ENCODE measurements at places on chromosomes 3 and 15.

- no peak for DNase-seq
Observed at GRCh38 chr15:91632981-91633380, 220.5 kb upstream of the SLCO3A1 start.

DNA sequence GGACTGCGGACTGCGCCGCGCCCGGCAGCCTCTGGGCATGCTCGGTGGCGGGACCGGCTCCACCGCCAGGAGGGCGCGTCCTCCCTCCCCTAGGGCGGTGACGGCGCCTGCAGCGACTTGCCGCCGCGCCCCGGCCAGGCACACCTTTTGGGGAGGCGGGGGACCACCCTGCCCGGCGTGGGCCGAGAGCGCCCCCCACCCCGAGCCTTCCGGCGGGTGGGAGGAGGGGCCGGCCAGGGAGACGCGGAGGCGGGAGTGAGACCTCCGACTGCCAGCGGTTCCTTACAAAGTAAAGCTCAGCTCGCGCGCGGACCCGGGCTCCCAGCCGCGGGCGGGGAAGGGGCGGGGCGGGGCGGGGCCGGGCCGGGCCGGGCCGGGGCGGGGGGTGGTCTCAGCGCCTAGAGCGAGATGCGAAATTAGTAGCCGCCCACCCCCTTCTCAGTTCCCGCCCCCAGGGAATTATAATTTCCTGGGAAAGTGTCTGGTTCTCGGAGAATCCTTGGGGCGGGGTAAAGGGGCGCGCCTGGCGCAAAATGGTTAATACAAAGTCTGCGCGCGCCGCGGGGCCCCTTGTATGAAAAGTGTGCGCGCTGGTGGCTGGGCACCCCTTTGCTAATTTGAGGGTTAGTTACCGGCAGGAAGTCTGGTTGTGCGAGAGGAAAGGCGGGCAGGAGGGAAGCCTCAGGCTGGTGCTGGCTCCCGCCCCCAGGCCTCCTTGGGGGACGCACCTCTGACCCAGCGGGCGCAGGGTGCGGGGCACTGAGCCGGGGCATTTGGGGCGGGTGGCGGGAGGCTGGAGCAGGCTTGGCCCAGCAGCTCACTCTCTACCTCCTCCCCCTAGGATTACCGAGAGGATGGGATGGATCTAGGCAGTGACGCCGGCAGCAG lies 224.8 kb upstream of the IL12A start:
- peak; percentile 90 for DNase-seq

DNA sequence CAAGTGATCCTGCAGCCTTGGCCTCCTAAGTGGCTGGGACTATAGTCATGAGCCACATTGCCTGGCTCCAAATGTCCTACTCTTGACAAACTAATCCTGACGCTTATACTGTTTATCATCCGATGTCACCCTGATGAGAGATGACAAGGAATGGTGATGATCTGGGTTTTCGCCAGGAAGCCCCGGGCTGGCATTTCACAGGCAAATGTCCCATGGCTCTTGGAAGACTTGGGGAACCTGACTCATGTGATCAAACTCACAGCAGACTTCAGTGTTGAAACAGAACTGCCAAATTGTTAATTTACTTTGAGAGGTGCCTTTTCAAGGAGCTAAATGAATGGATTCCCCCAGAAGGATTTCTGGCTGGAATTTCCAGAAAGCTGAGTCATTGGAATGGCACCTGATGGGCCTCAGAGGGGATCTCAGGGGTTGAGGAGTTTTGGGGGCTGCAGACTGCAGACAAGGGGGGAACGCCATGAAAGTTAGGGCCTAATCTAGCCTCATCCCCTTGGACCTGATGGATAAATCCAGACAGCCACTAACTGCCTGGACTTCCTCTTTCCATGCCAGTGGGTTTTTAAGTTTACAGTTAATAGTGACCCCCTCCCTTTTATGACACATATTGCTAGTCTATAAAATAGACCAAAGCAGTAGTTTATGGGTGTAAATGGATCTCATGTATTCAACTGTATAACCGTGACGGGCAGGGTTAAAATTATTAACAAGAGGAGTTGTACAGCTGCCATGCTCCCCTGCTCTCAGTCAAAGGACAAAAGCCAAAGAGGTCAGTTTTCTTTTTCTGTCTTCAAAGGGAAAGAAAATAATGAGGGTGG lies 146.6 kb downstream of the CHSY1 start:
- no peak for DNase-seq

GRCh38 chr3:171514466-171514865 lies 54.3 kb upstream of the TNIK start:
- DNase-seq: no peak

- DNase-seq: no peak
Observed at GRCh38 chr3:71416876-71417275, 166.7 kb downstream of the FOXP1 start.

GRCh38 chr15:85579957-85580694 lies 199.7 kb downstream of the AKAP13 start:
- peak; percentile 47 for DNase-seq

GRCh38 chr3:151351219-151351618 lies 21.9 kb upstream of the P2RY13 start:
- DNase-seq: no peak
